ENCODE measurements at places on chromosomes 11 and 22. TPM values are rescaled to one million over a fixed set of nuclear protein-coding genes. Genes with fewer than 3 reads are reported as not detected.

PGA5 gene
- total RNA-seq: 0.43 TPM

TMEM191B gene
- total RNA-seq: 42.0 TPM

TIMP3 gene
- total RNA-seq: 200 TPM

DNA sequence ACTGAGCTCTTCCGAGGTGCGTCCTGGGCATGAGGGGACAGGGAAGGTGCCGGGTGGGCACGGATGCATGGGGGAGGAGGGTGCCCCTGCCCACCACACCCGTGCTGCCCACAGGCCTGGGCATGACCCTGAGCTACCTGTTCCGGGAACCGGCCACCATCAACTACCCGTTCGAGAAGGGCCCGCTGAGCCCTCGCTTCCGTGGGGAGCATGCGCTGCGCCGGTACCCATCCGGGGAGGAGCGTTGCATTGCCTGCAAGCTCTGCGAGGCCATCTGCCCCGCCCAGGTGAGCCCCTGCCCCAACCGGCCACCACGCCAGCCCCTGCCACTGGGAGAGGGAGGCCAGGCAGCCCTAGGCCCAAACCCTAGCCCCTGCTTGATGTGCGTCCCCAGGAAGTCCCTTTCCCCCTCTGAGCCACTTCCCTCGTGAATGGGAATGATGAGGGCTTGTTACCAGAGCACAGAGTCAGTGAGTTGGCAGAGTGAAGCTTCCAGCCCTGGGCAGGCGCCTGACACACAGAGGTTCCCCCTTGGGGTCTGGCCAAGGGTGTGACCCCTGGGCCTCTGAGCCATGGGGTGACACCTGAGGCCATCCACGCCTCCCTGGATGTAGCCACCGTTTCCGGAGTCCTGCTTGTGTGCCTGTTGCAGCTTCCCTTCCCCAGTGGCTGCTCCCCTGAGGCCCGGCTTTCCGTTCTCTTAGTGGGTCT is 2.7 kb downstream of the NDUFS8 start:
- H3K27me3 ChIP-seq: no peaks in the 10 kb centered on the region
- DNase-seq: no peak
- H3K4me1 ChIP-seq: peaks cover 23% of the 10 kb centered on the region
- H3K4me3 ChIP-seq: no peak overlapping the region
- no peak overlapping the region for H3K27ac ChIP-seq

GRCh38 chr22:27757928-27758525 is 43.5 kb downstream of the MN1 start:
- H3K36me3 ChIP-seq: no peaks in the 10 kb centered on the region
- H3K27me3 ChIP-seq: no peaks in the 10 kb centered on the region
- H3K4me1 ChIP-seq: peaks cover 2% of the 10 kb centered on the region
- H3K27ac ChIP-seq: no peak overlapping the region
- DNase-seq: no peak
- no peak overlapping the region for H3K4me3 ChIP-seq

DNA sequence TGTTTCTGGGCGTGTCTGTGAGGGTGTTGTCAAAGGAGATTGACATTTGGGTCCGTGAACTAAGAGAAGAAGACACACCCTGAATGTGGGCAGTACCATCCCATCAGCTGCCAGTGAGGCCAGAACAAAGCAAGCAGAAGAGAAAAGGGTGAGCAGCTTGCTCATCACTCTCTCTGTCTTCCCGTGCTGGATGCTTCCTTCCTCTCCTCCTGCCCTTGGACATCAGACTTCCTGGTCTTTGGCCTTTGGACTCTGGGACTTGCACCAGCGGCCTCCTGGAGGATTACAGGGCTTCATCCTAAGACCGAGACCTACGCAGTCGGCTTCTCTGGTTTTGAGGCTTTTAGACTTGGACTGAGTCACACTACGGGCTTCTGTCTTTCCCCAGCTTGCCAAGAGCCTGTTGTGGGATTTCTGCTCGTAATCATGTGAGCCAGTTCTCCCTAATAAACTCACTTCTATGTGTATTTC is 18.8 kb downstream of the APOL2 start:
- H3K27me3 ChIP-seq: no peaks in the 10 kb centered on the region
- H3K36me3 ChIP-seq: no peaks in the 10 kb centered on the region
- H3K4me1 ChIP-seq: no peaks in the 10 kb centered on the region
- no peak overlapping the region for H3K27ac ChIP-seq

All from testis (tissue), 5 donors.